A673 (cell line): ENCODE measurements at places on chromosomes 6 and 20.

- DNase-seq: no peak
Observed at GRCh38 chr6:14915888-14916832, 329.7 kb upstream of the JARID2 start.

GRCh38 chr20:17856024-17856564 lies 112.5 kb downstream of the SNX5 start:
- no peak for DNase-seq

DNA sequence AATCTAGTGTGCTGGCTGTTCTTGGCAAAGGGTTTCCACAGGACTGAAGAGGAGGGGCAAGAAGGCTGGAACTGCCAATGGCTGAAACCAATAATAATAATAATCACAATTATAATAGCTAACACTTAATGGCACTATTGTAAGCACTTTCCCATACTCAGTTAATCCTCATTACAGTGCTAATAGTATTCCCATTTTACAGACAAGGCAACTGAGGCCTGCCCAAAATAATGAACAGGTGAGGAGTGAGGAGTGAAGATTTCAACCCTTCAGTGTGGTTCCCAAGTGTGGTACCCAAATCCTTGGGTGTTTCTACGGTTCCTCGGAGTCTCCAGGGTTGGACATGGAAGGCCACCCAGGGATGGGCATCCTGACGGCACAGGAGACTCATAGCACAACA lies 69.9 kb downstream of the TRERF1 start:
- no peak for DNase-seq

DNA sequence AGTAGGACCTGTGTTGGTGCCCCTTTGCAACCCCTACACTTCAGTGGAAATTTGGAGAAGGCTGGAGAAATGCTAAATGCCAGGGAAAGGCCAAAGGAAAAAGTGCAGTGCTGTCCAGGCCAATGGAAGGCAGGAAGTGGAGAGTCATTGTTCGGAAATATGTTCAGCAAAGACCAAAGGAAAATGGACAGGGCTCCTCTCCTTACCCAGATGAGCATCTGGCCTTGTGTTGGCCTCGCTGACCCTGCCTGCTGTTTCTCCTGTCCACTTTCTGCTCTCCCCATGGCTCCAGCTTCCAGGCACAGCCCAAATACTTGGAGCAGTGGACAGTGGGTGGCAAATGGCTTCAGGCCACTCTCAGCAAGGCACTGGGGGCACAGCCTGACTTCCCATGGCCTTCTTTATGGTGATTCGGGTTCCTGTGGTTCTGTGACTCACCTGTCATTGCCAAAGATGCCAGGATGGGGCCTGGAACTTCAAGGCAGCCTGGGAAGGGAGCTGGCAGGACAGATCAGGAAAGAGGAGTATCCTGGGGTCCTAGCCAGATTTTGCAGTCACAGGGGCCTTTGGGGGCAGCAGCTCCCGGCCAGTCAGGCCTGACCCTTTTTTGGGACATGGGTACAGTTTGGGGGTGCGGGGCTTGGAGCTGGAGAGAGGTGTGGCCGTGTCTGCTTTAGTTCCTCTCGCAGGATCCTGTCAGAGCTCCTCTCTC lies 190.9 kb upstream of the SLC24A3 start:
- DNase-seq: no peak

DNA sequence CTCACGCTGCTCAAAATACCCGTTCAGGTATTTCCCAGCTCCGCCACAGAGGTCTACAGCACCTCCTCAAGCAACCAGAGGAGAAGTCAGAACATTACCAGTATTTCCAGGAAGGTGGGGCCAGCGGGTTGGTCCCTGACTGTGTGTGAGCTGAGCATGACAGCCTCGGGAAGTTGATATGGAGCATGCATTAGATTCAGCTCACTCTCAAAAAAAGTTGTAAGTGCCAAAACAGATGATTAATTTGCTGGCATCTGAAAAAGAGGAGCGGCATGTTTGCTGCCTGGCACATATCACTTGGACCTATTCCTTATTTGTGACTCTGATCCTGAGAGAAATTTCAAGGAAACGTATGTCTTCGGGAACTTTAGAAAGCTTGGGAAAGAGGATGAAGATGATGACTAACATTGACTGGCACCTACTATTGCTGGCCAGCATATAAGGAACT lies 32.3 kb downstream of the ELOVL2 start:
- no peak for DNase-seq

DNA sequence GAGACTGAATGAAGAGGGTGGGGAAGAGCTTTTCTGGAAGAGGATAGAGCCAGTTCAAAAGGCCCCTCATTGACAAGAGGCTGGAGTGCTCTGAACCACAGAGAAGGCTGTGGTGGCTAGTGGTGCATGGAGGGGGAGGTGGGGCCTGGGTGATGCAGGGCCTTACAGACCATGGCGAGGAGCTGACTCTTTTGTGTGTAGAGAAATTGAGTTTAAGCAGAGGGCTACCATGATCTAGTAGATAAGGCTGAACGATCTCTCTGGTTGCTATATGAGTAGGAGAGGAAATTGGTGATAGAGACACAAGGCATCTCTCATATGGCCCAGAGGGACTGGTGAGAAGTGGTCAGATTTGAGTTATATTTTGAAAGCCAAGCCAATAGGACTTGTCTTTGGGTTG lies 137.6 kb downstream of the UST start:
- DNase-seq: no peak

DNA sequence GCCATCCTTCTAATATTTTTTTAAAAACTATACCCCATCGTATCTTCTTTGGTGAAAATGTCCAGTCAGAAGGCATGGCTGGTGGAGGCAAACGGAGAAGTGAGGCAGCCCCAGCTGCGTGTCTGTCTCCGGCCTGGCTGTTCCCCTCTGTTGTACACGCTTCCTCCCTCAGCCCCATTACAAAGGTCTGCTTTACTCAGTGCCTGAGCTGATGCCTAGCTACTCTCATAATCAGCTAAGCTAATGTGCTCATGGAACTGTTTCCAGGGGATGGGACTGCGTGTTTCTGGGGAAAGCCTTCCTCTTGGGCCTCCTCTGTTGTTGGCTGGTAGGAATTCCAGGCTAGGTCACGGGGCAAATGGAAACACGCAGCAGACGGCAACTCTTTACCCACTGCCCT lies 67.3 kb downstream of the PPP1R3G start:
- no peak for DNase-seq

GRCh38 chr20:25300496-25301170 lies 52.7 kb downstream of the PYGB start:
- no peak for DNase-seq

GRCh38 chr6:47440719-47441118 lies 36.9 kb upstream of the CD2AP start:
- no peak for DNase-seq

DNA sequence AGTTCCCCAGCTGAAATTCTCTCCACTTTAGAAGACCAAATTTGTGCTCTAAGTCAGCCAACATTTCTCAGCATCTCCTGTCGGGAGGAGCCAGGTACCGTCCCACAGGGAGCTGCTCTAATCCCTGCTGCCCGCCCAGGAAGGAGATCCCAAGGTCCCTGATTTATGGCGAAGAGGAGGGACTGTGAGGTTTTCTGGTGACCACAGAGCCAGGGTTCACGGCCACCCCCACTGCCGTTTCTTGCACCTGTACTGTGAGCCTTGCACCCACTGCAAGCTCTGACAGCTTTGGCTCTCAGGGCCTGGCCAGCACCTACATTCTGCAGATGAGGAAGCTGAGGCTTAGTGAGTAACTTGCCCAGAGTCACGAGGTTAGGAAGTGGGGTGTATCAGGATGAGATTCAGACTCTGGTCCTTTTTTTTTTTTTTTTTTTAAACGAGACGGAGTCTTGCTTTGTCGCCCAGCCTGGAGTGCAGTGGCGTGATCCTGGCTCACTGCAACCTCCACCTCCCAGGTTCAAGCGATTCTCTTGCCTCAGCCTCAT lies 34.9 kb downstream of the FOXC1 start:
- DNase-seq: no peak

DNA sequence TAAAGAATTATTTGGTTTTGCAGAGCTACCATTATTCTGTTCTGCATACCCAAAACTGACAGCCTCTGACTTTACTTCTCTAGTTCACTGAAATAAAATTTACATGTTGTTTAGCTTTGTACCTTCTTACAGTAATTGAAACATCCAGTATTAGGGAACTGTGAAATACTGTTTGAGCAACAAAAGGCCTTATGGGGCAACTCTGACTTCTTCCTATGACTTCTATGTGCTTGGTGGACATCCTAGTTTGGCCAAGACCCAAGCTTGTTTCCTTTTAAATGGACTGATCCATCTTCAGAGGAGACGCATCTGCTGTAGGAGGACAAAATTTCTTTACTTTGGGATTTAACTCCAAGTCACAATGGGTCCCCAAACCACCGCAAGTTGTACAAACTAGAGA lies 44.7 kb downstream of the NR2E1 start:
- no peak for DNase-seq

DNA sequence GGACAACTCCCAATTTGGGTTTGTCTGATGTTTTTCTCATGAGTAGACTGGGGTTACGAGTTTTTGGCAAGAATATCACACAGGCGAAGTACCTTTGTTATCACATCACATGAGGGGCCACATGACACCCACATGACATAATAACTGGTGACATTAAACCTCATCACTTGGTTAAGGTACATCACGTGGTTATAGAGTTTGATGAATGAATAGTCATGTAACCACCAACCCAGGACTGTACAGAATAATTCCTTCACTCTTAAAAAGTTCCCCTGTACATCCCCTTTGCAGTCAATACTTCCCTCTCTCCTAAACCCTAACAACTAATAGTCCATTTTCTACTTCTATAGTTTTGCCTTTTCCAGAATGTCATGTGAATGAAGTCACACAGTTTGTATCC lies 83.4 kb downstream of the REV3L start:
- DNase-seq: no peak

GRCh38 chr6:125262016-125263013 lies 39.5 kb downstream of the HDDC2 start:
- DNase-seq: no peak

DNA sequence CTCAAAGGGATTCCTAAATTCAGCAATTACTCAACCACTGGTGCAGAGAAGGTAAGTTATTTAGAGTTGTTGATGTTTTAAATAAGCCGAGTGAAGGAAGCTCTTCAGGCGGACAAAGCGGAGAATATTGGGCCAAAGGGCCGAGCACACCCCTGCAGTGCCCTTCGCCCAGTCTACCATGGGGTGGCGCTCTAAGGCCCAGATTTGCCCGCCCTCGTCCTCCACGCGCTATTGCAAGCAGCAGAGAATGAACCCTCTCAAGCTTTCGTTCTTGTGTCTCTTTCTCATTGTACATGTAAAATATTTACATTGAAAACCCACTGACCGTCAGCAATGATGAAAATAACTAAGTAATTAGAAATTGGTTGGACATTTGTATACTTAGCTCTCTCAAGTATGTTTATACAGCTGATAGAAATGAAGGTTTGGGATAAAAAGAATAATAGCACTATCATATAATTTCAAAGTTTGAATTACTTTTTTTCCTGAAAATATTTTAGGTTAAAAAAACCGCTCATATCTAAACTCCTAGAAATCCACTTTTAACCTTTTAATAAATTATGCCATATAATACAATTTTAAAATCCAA lies 195.0 kb upstream of the CEP162 start:
- peak; percentile 63 for DNase-seq

DNA sequence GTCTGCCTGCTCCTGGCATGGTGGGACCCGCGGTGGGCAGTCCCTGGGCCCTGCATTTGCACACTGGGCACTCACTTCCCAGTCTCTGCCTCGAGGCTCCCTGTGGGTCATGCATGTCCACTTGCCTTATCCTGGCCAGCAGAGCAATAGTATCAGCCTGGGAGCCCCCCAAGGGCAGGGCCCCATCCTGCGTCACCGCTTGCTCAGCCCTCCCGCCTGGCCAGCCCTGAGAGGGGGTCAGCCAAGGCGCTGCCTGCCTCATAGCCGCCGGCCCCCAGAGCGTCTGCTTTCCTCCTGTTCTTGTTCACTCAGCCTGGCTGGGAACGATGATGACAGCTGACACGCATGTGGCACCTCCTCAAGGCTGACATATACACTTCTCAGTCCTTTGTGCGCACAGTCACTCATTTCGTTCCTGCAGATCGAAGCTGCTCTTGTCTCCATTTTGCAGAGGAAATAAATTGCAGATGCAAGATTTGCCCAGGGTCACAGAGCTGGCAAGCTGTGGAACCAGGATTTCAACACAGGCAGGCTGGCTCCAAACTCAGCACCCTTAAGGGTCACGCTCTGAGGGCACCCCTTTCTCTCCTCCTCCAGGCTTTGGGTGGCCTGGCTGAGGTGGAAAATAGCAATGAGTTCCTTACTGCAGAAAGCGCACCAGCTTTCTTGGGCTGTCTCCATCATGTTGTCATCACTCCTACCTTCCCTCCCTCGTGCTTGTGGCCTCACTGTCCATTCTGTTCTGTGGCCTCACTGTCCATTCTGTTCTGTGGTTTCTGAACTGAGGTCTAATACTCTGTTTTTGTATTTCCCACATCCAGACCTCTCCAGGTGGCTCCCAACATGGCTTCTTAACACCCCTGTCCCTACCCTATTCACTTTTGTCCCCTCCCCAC lies 17.2 kb downstream of the KCNK17 start:
- no peak for DNase-seq

- no peak for DNase-seq
Observed at GRCh38 chr6:24387818-24388217, 14.9 kb upstream of the MRS2 start.
